MCF 10A (cell line): ENCODE measurements at places on chromosomes 2 and 18. TPM values are rescaled to one million over a fixed set of nuclear protein-coding genes. Genes with fewer than 3 reads are reported as not detected.

GRCh38 chr18:23230686-23231085 lies 95.4 kb downstream of the CABLES1 start:
- no peak for DNase-seq

DNA sequence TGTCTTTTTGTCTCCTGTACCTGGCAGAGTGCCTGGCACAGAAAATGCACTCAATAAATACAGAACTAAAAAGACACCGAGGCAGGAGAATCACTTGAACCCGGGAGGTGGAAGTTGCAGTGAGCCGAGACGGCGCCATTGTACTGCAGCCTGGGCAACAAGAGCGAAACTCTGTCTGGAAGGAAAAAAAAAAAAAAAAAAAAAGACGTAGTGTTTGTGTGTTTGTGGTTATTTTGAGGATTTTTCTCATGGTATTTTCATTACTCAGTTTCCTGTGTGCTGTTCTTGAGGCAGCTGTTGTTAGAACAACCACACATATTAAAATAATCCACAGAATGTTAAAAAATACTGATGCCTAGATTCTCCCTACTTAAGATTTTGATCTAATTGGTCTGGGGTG lies 519.2 kb upstream of the SPHKAP start:
- peak; percentile 57 for DNase-seq

- DNase-seq = no peak
Observed at GRCh38 chr18:57583297-57583835, 3.1 kb downstream of the FECH start.

GRCh38 chr2:226791056-226791486 lies 8.5 kb downstream of the IRS1 start:
- DNase-seq = peak; percentile 56

GRCh38 chr2:25233916-25234605 lies 65.7 kb upstream of the POMC start:
- DNase-seq = no peak

DNA sequence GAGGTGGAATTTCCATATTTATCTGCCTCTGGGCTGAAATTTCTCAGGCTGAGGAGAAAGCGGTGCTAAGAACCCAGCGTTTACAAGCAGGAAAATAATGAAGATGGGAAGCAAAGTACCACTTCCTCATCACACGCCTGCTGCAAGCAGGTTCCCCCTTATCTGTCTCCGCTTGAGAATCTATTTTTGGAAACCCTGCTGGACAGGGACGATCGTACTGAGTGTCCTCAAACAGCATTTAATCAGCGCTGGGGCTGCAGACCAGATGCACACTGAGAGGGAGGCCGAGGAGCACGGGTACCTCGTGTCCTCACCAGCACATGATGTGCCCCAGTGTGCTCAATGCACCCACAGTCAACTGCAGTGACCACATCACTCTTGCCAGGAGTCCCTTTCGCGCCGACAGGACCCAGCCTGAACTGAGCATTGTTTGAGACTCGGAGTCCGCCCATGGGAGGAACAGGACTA lies 160.4 kb downstream of the HDAC4 start:
- no peak for DNase-seq

- DNase-seq = no peak
Observed at GRCh38 chr2:202693503-202693902, 58.7 kb downstream of the FAM117B start.

GRCh38 chr2:166882851-166883250 lies 5.4 kb upstream of the XIRP2 start:
- no peak for DNase-seq

DNA sequence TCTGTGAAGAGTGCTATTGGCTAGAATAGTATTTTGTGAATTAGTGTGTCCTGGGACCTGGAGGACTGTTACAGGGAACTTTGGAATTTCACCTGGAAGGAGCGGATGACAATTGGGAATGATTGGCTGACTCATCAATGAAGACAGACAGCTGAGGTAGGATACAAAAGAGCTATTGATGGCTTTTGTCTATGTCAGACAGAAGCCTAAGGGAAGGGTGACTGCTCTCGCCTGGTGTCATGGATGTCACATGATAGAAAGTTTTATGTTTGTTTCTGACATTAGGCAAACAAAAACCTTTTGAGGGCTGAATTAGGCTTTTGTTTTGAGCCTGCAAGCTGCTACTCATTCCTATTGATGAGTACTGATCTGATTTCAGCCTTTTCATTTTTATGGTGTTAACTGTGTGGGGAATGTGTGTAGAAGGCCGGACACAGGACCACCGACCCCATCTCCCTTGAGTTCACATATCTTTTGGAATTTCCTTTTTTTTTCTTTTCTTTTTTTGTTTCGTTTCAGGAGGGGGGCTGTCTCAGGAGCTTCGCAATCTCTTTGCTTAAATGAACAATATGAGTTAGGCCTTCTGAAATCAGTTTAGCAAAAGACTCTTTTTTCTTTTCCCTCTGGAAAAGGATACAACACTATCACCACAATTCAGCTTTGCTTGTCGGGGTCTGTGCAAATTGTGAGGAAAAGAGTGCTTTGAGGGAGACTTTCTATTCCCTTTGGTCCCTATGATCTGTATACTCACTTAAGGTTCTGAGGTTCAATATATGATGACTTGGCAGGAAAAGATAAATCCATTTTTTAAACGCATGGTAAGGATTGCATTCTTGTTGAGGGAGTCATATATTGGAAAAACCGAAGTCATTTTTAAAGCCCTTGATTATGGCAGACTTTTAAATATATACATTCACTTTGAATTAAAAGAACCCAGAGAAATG lies 207.9 kb upstream of the FIGN start:
- DNase-seq = no peak

GRCh38 chr2:116733699-116734098 lies 1080.8 kb upstream of the DDX18 start:
- peak; percentile 11 for DNase-seq

GRCh38 chr2:5713101-5713500 lies 20.9 kb downstream of the SOX11 start:
- DNase-seq = no peak

DNA sequence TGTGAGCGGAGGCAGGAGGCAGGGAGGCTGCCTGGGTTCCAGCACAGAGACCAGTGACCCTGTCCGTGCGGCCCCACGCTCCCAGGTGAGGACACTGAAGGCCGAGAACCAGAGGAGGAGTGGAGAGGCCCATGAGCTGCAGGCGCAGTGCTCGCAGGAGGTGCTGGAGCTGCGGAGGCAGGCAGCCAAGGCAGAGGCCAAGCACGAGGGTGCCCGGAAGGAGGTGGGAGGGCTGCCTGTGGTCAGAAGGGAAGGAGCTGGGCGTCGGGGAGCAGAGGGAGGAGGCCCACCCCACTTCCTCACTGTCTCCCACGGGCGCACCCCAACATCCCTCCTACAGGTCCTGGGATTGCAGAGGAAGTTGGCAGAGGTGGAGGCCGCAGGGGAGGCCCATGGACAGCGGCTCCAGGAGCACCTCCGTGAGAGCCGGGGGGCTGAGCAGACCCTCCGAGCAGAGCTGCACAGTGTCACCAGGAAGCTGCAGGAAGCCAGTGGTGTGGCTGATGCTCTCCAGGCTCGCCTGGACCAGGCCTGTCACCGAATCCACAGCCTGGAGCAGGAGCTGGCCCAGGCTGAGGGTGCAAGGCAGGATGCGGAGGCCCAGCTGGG lies 33.0 kb upstream of the SNED1 start:
- no peak for DNase-seq

DNA sequence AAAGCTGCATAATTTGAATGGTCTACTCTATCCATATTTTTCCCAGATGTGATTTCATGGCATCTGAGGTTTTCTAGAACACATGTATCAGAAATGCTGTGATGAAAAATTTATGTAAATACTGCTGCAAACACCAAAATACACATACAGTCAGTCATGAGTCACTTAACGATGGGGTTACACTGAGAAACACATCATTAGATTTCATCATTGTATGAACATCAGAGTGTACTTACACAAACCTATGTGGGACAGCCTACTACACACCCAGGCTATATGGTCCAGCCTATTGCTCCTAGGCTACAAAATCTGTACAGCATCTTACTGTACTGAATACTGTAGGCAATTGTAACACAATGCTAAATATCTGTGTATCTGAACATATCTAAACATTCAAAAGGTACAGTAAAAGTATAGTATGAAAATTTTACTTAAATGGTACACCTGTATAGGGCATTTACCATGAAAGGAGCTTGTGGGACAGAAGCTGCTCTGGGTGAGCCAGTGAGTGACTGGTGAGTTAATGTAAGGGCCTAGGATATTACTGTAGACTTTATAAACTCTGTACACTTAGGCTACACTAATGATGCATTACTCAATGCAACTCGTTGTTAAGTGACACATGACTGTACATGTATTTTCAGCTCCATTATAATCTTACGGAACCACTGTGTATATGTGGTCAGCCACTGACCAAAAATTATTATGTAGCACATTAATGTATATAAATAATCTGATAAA lies 33.5 kb downstream of the PNO1 start:
- DNase-seq = peak; percentile 82

DNA sequence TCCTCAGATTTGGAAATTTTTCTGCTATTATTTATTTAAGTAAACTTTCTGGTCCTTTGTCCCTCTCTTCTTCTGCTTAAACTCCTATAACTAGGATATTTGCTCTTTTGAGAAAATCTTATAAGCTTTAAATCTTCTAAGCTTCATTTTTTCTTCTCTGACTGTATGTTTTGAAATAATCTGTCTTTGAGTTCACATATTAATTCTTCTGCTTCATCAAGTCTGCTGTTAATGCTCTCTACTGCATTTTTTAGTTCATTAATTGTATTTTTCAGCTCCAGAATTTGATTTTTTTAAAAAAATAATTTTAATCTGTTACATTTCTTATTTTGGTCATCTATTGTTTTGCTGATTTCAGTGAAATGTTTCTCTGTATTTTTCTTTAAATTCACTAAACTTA lies 28.9 kb downstream of the ICA1L start:
- no peak for DNase-seq

GRCh38 chr18:48292782-48293424 lies 116.3 kb downstream of the ZBTB7C start:
- no peak for DNase-seq

DNA sequence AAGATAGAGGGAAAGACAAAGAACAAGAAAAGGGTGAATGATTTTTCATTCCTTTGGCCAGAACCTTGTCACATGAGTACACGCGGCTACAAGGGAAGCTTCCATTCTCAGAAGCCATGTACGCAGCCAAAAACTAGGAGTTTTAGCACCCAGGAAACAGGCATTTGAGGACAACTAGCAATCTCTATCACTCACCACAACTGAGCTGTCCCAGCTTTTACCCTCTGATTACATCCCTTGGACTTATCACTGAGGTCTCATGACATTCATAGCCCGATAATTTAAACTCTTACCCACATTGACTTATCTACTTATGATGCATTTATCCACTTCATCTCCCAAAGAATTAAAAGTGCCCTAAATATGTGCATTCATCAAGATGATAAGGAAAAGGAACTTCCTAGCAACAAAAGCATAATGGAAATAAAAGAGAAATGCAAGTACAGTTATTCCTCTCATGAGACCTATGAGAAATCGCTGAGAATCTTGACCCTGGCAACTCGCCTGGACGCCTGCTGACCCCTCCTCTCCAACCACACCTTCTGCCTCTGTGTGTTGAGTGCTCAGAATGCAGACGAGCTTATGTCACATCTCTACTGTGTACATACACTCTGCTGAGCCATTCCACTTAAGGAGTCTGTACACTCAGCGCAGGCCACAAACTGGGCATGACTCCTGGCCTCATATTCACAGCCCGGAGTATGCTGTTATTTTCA lies 28.7 kb upstream of the MFSD6 start:
- DNase-seq = no peak

DNA sequence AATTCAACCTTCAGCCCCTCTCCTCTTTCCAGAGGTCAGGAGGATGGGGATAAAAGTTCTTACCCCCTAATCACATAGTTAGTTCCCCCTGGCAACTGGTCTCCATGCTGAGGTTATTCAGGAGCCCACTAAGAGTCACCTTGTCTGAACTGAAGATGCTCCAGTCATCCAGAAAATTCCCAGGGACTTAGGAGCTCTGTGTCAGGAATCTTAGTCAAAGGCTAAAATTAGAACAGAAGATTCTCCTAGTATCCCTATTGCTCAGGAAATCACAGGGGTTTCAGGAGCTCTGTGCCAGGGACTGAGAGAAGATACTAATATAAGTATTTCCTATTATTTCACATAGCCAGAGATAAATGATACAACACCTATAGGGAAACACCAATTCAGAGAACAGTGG lies 37.3 kb upstream of the LONRF2 start:
- no peak for DNase-seq

DNA sequence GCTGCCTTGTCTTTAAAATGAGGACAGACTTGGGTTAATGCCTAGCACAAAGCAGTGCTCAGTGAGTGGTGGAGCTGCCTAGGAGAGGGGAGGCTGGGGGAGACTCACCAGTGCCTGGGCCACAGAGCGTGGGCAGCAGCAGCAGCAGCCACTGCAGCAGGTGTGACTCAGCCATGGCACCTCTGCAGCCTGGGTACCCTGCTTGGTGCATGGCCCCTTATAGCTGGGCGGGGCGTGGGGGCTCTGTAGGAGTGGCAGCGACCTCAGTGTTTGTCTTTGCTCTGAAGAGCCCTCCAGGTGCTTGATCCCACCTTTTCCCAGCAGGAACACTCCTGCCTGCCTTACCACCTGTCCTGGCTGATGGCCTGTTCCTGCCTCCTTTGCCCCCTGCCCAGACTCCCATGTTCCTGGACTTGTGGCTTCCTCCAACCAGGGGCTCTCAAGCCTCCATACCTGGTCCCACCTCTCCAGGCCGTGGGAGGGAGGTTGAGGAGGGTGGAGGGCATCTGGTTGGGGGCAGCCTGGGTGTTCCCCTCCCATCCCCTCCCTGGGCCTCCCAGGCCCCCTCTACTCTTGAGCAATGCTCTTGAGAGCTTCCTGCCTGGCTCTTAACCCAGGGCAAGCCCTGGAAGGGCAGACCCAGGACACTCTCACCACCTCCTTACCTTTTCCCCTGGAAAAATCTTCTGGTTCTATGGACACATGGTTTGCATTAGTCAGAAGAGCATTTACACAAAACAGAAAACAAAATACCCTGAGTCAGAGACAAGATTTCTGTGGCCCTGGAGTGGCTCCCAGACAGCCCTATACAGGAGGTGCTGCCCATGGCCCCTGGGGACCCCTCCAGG lies at the start of gene SFTPB:
TSS of gene SFTPB (minus strand) at position 191 of the 848 bp plus-strand sequence. CDS start at position 175, 16 bp downstream.
- DNase-seq = peak; percentile 36

- DNase-seq = peak; percentile 51
Observed at GRCh38 chr2:55620123-55620779, 2.8 kb upstream of the PPP4R3B start.

DNA sequence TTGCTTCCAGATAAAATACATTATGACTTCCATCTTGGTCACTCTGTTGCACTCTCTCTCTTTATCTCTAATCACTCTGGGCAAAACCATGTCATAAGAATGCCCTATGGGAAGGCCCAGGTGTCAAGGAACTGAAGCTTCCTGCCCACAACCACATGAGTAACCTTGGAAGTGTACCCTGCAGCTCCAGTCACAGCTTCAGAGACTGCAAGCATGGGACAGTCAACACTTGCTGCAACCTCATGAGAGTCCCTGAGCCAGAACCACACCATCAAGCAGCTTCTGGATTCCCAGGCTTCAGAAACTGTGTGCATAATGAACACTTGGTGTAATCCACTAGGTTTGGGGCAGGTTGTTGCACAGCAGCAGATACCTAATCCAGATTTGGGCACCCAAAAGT lies 121.1 kb upstream of the BCL2L11 start:
- no peak for DNase-seq

GRCh38 chr2:225598897-225599296 lies 199.4 kb downstream of the NYAP2 start:
- DNase-seq = no peak

FTCDNL1 gene
- 1.9 and 2.5 TPM in 2 replicates for total RNA-seq

MPHOSPH10 gene
- total RNA-seq = 31.4 and 32.8 TPM in 2 replicates

ARHGEF33 gene
- total RNA-seq = 0.07 and 0.76 TPM in 2 replicates

DPYSL5 gene
- total RNA-seq = not detected in 2 replicates

C1D gene
- 17.4 and 22.4 TPM in 2 replicates for total RNA-seq

IKZF2 gene
- total RNA-seq = 6.0 and 8.8 TPM in 2 replicates

HOXD9 gene
- total RNA-seq = not detected in 2 replicates

GLI2 gene
- total RNA-seq = 0.61 and 0.74 TPM in 2 replicates

ALK gene
- 0.07 TPM in 1 of 2 replicates, not detected in the other for total RNA-seq

PLA2R1 gene
- 7.5 and 8.4 TPM in 2 replicates for total RNA-seq
